COR-L47 (cell line): ENCODE measurements at places on chromosomes 5 and 9.
A peak's percentile ranks its signal among the peaks of the same experiment; 100 is the strongest.

GRCh38 chr9:18717759-18718158, 243.8 kb downstream of the ADAMTSL1 start:
- DNase-seq = no peak

- DNase-seq = no peak
Measured at GRCh38 chr5:6084836-6085235, 293.5 kb downstream of the MED10 start.

- no peak for DNase-seq
Measured at GRCh38 chr9:71638627-71639026, 129.7 kb downstream of the CEMIP2 start.

DNA sequence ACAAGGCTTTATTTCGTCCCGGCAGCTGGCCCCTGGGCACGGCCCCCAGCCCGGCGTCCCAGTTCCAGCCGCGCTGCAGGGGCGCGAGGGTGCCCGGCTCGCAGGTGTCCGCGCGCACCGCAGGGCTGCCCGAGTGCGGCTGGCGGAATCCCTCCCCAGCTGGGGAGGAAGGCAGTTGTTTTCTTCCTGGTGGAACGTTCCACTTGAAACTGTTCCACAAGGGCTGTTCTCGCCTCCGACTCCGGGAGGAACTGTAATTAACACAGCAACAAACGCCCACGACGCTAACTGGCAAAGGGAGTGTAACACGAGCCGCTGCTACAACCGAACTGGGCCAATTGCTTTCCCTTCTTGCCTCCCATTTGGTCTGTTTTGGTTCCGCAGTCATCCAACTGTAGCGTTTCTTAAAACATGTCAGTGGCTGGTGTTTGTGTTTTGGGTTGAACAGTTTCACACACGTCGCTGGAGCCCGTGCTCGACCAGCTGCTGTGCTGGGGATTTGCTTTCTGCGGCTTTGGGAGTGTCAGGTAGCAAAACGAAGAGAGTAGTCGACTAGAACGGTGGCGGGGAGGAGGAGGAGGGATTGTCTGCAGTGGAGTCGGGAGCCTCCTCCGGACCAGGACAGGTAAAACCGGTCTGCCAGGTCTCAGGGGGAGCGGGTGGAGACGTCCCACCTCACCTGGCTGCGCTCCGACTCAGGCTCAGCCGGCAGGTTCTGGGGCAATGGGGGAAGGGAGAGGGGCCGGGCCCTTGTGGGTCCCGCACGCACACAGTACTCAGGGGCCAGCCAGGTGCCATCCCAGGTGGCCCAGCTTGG, 131.6 kb upstream of the NIPBL start:
- peak; percentile 43 for DNase-seq

GRCh38 chr5:57745700-57746651, 263.4 kb upstream of the ACTBL2 start:
- DNase-seq = no peak

DNA sequence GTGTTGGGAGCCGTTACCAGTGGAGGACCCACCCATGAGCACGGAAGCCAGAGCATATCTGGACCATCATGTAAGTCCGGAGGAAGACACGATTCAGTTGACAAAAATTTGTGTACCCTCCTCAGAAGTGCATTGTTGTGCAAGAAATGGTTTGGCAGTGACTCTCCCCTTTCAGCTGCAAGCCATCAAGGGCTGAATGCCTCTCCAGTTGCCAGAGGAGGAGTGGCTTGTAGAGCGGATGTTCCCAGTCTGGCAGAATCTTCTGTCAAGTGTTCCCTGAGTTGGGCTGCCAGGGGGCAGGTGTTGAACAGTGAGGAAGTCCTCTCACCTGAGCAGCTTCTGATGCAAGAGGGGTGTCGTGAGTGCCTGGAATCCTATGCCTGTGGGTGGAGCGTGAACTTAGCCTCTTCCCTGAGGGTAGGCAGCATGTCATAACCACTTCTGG, 27.6 kb upstream of the CDKN2AIPNL start:
- DNase-seq = no peak

- no peak for DNase-seq
Measured at GRCh38 chr9:25472085-25472607, 206.1 kb downstream of the TUSC1 start.

- no peak for DNase-seq
Measured at GRCh38 chr5:74974451-74975091, 77.8 kb downstream of the GCNT4 start.

GRCh38 chr9:116337015-116337414, 183.4 kb downstream of the PAPPA start:
- DNase-seq = no peak

DNA sequence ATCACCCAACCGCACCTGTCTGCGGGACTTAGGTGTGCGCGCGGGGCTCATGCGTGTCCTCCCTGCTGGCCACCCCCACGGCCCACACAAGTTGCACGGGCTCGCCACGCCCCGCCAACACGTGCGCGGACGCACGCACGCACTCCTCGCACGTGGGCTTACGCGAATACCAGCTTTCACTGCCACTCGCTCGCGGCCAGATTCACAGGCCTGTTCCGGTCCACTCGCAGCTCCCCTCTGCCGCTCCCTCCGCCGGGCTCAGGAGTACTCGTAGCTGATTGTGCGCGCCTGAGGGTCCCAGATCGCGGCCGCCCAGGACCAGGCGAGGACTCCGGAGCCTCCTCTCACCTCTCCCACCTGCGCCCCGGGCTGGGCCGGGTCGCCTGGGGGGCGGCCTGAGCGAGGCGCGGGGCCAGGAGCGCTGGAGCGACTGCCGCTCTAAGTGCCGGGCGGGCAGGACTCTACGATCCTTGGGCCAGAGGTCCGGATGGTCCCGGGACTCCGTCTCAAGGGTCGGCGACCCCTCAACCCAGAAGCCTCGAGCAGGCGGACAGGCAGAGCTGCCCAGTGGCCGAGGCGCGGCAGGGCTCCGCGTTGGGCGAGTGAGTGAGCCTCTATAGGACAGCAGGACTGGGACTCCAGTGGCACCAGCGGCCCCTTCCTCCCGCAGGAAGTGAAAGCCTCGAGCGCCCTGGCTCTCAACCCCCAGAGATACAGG, 3.4 kb downstream of the PCDHGC5 start:
- DNase-seq = no peak

GRCh38 chr9:83299094-83299493, 236.2 kb upstream of the RASEF start:
- no peak for DNase-seq

DNA sequence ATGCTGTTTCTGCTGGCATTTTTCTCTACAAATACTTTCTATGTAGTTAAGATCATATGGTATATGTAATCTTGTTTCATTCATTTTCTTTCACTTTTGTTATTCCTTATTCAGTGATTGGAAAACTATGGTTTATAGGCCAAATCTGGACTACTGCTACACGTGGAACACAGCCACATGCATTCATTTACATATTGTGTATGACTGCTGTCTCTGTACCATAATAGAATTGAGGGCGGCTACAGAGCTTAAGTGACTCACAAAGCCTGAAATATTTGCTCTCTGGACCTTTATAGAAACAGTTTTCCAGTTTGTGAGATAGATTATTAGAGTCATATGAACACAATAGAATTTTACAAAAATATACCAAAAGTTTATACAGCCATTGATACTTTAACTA, 133.6 kb upstream of the CDKN2B start:
- no peak for DNase-seq

- no peak for DNase-seq
Measured at GRCh38 chr5:141729387-141730006, 47.5 kb upstream of the ARAP3 start.

DNA sequence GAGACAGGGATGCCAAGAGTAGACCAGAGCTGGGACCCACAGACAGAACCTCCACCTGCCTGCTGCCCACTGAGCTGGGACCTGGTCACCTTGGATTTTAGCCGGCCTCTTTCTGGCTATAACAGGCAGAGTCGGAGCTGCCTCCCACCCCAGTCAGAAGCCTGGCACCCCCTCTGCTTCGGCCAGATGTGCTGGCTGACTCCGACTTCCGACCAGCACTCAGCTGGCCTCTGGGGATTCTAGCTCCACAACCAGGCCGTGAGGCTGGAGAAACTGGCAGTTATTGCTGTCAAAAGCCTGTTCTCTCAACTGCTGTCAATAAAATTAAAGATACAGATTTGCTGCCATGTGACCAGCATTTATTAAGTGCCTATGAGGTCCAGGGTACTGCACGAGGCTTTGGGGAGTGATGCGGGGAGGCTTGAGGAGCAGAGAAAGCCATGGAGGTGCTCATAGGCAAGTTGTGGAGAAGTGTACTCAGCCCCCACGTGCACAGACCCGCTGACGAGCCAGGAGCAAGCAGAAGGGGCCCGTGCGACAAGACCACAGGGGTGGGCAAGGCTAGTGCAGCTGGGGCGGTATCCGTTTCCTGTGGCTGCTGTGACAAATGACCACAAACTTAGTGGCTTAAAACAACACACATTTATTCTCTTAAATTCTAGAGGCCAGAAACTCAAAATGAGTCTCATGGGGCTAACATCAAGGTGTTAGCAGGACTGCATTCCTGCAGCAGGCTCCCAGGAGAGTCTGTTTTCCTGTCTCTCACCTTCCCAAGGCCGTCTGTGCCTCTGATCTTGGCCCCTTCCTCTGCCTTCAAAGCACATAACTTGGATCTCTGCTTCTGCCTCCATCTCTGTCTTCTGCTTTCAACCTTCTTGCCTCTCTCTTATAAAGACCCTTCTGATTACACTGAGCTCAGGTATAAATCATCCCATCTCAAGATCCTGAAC, 13.1 kb downstream of the GFI1B start:
- DNase-seq = no peak

- DNase-seq = no peak
Measured at GRCh38 chr5:59621477-59621876, 272.0 kb downstream of the PDE4D start.

GRCh38 chr9:92492781-92493401, 10.6 kb upstream of the ASPN start:
- DNase-seq = no peak

DNA sequence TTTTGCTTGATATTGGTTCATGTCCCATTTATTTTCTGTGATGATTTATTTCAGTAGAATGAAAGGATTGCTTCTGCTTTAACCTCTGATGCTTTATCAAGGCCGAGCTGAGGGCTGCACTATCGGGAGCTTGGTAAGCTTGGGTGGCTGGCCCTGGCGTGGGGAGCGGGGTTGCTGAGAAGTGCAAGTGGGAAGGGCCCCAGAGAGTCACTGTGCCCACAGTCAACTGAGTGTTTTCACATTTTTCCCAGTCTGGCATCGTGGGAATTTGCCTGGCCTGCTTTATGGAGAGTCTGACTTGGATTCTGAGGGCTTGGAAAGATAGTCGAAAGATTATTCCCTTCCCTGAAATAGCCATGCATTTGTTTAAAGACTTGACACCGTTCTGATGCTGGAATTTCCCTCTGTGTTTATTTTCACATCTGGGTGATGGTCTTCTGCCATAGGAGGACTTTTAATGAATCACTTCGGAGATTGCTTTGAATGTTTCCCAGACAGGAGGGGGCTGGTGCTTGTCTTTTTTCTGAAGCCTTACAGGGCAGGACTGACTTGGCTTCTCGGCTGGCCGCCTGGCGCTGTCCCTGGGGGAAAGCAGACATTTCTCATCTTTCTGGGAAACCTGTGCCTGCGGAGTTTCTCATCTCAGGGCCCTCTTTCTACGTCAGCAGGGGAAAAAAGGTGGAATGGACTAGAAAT, 139.0 kb downstream of the BOD1 start:
- DNase-seq = no peak

DNA sequence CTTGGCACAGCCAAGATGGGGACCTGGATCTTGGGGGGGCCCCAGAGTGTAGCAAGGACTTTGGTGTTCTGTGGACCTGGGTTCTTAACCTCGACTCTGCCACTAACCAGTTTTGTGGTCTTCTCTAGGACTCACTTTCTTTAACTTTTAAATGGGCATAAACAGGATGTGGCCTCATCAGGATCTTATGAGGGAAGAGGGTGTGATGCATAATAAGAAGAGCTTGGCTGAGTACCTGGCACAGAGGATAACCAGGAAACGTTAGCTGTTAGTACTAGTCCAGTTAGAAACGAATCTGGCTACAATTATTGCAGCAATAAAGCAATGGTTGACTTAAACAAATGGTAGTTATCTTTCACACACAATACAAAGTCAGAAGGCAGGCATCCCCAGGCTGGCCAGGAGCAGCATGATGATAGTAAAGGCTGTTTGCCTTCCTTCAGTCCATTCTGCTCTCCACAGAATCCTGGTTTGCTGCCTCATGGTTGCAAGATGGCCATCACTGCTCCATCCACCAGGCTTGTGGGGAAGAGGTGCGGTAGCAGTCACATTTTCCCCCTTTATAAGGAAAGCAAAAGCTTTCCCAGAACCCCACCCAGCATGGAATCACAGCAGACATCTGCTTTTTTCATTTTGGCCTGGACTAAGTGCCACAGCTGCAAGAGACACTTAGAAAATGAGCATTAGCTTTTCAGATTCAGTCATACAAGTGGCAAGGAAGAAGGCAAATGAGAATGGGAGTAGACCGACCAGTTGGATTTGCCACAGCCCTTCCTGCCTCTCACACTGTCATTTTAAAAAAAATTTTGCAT, 225.0 kb downstream of the AOPEP start:
- no peak for DNase-seq

- no peak for DNase-seq
Measured at GRCh38 chr9:68953771-68954170, 60.1 kb downstream of the PRKACG start.

- DNase-seq = no peak
Measured at GRCh38 chr5:150444770-150445169, 4.8 kb downstream of the RPS14 start.

- DNase-seq = peak; percentile 46
Measured at GRCh38 chr5:126869005-126869451, 92.1 kb downstream of the LMNB1 start.

DNA sequence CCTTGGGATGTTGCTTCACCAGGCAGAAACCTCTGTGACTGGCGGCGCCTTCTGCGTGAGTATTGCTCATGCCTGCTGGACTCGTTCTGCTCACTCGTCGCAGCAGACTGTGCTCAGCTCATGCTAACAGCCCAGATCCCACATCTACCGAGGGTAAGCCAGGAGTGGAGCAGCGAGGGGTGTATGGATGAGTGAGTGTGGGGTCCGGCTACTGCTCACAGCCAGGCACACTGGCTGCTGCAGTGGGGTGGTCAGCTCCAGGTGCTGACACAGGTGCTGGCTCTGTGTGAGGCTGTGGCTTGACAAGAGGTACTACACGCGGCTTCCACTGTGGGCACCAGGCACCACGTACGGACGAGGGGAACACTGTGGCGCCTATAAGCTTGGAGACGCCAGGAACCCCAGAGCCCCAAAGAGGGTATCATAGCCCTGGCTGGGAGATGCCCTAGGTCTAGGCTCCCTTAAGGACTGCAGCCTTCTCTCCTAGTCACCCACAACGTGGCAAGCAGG, 47.7 kb upstream of the CDH12 start:
- DNase-seq = no peak

- DNase-seq = no peak
Measured at GRCh38 chr9:3329361-3329760, 196.4 kb downstream of the RFX3 start.

GRCh38 chr5:73709536-73710129, 83.6 kb downstream of the ARHGEF28 start:
- no peak for DNase-seq

DNA sequence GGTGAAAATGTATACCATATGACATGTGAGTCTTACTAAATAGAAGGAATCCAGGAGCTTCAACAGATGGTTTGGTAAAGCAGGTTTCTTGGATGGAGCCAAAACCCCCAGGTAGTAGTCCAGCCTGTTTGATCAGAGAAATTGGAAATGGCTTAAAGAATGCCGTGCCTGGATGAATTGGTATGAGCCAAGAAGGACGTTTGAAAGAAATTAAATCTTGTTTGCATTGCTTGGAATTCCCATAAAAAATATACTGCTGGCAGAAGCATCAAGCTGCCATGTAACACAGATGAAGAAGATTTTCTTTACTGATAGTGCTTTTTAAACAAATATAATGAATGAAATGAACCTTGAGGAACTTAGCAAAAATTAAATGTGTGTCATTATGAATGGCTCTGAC, 176.3 kb downstream of the NPR3 start:
- no peak for DNase-seq

- peak; percentile 90 for DNase-seq
Measured at GRCh38 chr9:127970401-127971313, 10.1 kb downstream of the EEIG1 start.
